ENCODE measurements at places on chromosomes 6 and 20.

DNA sequence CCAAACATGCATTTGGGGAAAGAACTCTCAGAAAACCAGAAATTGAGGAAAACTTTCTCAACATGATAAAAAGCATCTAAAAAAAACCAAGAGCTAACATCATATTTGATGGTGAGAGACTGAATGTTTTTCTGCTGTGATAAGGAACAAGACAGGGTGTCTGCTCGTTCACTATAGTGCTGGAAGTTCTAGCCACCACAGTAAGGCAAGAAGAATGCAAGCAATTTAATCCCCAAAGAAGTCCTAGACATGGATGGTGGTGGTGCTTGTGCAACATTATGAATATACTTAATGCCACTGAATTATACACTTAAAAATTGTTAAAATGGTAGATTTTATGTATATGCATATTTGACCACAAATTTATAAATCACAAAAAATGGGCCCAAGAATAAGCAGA is 53.4 kb downstream of the LYRM2 start:
- DNase-seq: no peak

DNA sequence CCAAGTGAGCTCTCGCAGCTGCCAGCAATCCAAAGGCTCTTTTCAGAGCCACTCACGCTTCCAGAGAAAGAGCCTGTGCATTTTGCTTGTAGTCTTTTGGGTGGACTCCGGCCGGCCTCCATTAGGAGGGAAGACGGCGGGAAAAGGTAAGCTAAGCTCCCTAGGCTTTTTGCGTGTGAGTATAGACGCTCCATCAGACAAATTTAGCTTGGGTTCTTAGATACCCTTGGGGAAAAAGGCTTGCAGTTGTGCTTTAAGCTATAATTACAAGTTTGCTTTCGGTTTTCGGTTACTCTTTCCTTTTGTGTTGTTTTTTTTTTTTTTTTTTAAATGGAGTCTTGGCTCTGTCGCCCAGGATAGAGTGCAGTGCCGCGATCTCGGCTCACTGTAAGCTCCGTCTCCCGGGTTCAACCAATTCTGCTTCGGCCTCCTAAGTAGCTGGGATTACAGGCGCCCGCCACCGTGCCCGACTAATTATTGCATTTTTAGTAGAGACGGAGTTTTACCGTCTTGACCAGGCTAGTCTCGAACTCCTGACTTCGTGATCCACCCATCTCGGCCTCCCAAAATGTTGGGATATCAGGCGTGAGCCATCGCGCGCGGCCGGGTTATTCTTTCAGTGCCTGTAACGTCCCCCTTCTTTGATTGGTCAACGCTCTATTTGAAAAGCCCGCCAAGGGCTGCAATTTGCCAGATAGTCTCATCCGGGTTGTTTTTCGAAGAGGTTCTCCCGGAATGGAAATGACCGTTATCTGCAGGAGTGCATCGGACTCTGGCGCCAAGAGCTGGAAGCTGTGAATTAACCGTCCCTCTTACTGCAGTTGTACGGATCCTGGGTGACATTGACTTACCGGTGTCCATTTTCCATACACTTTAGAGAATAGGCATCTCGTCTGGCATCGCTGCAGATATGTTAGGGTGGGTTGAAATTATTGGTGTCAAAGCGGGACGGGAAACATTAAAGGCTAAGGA is 18.1 kb downstream of the OR2B2 start:
- DNase-seq: peak; percentile 95

DNA sequence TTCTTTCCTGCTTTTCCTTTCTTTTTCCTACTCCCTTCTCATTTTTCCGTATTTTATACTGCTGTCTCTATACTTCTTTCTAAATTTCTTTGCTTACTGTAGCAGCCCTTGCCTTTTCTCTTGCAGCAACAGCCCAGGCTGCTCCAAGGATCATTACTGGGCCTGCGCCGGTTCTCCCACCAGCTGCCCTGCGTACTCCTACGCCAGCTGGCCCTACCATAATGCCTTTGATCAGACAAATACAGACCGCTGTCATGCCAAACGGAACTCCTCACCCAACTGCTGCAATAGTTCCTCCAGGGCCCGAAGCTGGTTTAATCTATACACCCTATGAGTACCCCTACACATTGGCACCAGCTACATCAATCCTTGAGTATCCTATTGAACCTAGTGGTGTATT is 148.8 kb downstream of the QKI start:
- DNase-seq: no peak

- peak; percentile 40 for DNase-seq
Measured at GRCh38 chr6:160035693-160036330, 66.9 kb downstream of the IGF2R start.

GRCh38 chr6:132817554-132818403 is 3.4 kb downstream of the RPS12 start:
- DNase-seq: no peak

GRCh38 chr6:154337406-154338005 is 19.1 kb downstream of the IPCEF1 start:
- no peak for DNase-seq

DNA sequence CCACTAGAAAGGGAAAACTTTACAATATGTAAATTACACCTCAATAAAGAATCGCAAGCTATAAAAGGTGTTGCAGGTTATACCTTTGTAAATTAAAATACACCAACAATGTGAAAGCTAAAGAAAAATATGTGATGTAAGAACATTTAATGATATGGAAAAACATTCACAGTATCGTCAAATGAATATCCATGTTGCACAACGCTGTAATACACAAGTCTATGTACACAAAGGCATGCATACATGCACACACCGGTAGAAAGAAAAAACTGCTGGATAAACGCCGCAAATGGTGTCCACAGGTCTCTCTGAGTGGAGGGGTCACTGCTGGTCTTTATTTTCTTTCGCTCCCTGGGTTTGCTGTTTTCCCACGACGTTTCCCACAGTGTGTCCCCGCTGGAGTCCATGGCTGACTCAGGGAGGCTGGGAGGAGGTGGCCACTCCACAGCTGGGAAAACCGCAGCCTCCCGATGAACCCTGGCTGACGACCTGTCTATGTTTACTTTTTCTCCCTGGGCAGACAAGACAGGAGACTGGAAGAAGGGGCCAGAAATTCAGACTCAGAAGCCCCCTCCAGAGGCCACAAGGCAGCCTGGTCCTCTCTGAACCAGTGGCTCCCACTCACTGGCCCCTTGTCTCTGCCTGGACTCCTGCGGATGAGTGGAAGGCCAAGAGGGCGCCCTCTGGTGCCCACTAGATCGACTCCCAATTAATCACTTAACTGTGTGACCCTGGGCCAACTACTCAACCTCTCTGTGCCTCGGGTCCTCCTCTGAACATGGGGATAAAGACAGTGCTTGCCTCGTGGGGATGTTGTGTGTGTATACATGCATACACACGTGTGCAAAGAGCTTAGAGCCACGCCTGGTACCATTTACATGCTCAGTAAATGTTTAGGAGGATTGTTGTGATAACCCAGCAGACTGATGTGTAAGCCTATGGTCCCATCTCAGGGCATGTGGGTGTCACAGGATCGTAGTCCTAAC is 12.8 kb upstream of the BPI start:
- DNase-seq: peak; percentile 93

DNA sequence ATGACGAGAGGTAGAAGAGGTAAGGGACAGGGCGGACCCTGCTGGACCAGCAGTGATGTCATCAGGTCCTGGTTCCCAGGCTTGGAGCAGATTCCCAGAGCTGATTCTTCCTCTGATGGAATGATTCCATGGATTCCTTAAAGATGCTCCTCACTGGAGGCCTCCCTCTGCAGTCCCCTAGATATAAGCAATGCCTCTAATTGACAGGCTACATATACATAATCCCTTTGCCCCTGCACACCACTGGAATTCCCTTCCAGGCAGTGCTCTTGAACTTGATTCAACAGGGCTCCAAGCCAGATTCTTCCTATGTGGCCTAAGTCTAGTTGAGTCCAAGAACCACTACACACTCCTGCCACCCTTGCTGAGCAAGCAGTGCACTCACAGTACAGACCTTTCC is 52.3 kb upstream of the L3MBTL3 start:
- no peak for DNase-seq

GRCh38 chr6:150733726-150734125 is 131.8 kb upstream of the MTHFD1L start:
- no peak for DNase-seq

GRCh38 chr20:53036992-53037391 is 64.8 kb downstream of the TSHZ2 start:
- DNase-seq: no peak

DNA sequence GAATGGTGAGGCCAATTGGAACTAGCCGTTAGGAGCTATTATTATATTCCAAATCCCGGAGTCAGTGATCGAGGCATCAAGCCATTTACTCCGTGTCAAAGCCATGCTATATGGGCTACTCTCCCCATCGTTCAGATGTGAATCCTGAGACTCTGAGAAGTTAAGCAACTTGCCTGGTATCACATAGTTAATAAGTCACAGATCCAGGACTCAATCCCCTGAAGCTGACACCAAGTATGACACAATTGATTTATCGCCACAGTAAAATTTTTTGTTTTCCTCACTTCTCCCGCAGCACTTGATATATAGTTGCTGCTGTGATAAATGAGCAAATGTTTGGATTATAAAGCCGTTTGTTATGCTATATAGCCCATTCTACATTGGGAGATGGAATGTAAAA is 50.8 kb upstream of the TSHZ2 start:
- DNase-seq: no peak

DNA sequence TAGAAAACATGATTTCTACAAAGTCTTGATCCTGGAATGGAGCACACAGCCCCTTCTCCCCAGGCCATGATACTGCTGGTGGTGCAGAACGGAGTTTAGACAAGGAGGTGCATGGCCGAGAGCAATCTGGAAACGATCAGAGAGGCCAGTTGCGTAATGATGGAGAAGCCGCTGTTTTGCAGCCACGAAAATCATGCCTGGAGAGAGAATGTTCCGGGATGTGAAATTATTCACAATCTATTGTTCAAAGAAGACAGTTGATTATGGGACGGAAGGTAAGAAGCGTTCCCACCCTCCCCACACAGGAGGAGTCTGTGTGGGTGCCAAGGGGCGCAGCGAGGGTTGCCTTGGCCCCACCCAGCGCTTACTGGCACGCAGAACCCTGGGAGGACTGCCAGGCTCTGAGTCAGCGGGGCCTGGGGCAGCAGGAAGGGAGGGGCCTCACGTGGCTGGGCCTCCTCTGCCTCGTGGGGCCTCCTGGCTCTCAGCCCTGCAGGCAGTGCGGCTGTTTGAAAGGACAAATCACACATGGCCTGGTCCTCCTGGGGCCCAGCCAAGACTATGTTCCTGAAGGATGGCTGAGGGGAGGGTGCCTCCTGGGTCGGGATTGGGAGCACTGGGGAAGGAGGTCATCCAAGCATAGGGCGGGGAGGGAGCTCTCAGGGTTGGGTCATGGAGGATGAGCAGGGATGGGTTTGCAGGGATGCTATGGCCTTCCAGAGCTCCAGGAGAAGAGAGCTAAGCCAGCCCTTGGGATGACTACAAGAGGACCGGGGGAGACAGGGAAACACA is 8.7 kb upstream of the AP5S1 start:
- peak; percentile 89 for DNase-seq

DNA sequence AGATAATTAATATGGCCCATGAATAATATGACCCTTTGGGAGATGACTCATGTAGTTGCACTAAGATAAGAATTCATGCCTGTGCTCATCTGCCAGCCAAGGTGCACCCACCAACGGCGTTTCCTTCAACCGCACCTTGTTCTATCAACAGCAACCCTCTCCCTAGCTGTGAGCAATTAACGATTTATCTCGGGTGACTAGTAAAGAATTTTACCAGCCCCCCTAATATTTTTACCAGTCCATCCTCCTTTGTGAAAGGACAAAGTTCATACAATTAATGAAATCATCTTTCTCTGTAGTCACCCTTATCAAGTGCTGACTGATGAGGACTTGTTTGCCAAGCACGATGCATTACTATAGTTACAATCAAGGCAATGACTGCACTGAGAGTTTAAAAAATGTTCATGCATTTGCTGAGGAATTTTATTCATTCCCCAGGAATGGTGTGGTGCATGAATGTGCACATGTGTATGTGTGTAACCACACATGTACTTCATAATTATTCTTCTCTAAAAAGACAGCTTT is 118.7 kb downstream of the SMOC2 start:
- no peak for DNase-seq

GRCh38 chr6:156464100-156464878 is 312.9 kb upstream of the ARID1B start:
- no peak for DNase-seq

DNA sequence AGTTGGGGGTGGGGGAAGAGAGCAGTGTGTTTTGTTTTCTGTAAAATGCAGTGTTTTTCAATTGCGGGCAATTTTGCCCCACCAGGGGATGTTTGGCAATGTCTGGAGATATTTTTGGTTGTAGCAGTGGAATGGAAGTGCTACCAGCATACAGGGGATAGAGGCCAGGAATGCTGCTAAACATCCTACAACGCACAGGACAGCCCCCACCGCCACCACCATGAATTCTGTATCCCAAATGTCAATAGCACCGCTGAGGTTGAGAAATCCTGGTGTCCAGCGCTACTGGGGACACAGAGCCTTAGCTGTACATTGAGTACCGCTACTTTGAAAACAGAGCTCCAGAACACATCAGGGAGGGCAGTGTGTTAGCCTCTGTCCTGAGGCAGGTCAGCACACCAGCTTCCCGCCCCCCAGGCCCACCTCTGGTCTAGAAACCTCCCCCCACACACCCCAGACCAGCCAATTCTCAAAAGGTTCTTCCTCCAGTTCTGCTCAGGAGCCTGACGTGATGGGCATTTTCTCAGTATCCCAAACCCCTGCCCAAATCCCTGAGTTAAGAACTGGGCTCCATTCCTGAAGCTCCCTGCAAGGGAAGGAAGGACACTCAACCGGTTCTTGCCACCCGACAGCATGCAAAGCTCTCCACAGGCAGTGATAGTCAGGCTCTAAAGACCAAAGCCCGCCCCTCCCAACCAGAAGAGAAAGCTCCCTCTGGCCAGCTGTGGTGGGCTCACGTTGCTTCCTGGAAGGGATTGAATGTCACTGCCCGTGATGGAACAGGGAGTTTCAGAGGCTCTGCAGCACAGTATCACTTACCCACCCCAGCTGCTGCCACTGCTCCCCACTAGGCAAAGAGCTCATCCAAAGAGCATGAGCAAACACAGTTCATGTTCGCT is 321.5 kb upstream of the JARID2 start:
- DNase-seq: peak; percentile 70

DNA sequence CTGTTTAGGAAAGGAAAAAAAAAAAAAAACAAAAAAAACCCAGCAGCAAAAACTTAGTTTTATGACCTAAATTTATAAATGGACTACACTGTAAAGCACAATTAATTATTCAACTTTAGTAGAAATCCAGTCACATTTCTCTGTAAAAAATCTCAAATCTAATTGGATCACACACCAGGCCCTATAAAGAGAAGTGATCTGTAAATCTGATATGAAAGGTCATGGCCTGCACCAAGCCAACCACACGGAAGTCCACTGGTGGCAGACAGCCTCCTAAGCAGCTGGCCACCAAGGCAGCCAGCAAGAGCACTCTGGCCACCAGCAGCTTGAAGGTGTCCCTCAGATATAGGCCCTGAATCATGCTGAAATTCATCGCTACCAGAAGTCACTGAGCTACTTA is 131.6 kb downstream of the HFE start:
- no peak for DNase-seq

DNA sequence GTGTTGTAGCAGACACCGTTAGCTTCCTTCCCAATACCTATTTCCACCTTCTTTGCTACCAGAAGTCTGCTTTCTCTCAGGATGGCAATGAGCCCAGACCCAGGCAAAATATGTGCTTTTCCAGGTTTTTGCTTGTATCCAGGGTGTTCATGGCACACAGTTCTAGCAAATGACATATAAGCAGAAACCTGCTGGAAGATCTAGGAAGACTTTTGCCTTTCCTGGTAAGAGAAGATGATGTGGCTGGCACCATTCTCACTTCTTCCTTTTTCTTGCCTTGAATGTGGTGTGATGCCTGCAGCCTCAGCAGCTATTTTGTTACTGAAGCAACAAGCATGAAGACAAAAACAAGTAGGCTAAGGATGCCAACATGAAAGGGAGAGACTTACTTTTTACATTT is 19.2 kb upstream of the TBC1D22B start:
- no peak for DNase-seq

All from islet precursor cell (in vitro differentiated cells).